Stimulated activated CD4-positive, alpha-beta T cell treated with anti-CD3 and anti-CD28 coated beads, Interleukin-1b, Interleukin-23, amount 100 ng/mL, for 1 hour (primary cell): ENCODE measurements at places on chromosomes 4 and X.

DNA sequence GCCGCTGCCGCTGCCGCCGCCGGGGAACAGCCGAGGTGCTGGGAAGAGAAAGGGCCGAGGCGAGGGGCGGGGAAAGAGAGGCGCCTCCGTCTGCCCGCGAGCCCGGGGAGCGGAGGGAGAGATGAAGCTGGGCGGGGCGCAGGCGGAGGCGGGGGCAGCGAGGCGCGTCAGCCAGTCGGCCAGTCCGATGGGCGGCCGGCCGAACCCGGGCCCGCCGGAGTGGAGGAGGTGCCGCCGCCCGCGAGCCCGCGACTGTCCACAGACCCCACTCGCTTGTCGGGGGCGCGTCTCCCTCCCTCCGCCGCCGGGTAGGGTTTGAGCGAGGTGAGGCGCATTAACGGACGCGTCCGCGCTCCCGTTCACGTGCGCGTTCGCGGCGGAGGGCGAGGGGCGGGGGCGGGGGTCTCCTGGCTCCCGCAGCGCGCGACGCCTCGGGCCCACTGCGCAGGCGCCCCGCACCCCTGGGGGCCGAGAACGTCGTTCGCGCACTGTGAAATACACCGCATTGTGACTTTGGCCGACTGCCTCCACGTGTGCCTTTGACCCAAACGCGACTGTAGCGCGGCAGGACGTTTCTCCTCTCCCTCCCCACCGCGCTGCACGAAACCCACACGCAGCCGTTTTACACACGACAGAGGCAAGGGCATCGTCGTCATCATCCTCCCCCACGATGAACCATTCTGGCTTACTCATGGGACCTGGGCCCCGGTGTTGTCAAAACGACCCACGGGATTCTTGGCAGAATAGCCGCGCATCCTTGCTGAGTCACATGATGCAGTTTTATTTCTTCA lies at the start of gene NUDT11:
Gene NUDT11 (minus strand): TSS at position 92 of the 791 bp plus-strand sequence. CDS start 148 bp downstream, outside the sequence.
- DNase-seq, result peak; percentile 15

DNA sequence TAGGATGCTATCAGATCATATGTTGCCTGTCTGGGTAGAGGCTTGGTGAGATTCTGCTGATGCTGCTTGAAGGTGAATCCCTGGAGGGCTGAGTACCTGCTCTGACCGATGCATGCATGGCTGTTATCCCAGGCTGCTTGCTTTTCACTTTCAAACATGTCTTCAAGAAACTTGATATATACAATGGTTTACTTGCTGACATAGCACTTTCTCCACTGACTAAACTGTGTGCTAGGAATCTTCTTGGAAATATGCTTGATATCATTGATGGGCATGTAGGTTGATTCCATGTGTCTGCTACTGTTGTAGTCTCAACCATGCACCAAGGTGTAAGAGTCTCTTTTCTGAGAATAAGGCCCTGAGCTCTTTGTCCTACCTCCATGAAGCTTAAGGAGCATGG lies 79.6 kb upstream of the WDR1 start:
- DNase-seq, result no peak

DNA sequence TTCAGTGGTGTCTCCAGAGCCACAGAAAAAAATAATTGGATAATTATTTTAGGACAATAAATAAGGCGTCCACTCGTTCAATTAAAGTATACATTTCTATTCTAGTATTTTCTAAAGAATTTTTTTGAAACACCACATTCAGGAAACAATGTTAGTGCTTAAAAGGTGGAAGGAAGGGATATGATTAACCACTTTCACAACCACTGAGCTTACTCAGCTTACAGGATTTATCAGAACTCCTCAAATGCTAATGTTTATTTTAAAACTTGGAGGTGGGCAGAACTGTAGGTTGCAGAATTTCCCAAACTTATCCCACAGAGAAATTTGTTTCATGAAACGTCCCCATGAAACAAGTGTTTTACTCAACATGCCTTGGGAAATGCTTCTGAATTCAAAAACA lies 54.3 kb upstream of the MAGEB2 start:
- no peak for DNase-seq

DNA sequence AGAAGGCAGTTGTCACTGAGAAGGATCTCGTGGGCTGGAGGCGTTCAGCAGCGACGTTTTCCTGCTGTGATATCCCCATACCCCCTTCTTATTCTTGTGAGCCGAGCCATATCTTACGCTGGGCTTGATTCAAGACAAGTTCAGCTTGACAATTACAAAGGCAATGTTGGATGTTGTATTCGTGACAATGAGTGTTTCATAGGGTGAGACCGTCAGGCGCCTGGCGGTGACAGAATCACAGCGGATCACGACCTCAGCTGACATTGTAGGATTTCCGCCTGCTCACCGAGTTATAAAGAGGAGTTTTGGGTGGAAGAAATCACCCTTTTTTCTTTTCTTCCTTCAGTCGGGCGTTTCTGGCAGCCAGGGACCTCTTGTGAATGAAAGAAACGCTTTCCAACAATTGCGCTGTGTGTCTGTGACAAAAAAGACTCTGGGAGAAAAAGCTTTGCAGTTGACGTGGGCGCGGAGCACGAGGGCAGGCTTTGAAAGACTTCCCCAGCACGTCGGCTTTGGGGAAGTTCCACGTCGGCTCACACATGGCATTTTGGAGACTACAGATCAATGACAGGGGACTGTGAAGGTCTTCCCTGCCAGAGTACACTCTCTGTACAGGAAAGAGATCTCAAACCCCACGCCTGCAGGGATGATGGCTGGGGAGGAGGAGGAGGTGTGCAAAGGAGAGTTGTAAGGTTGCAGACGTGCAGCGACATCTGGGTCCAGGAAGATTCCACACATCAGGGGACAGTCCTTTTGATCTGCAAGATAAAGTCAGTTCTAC lies 135.4 kb downstream of the CRLF2 start:
- DNase-seq, result no peak

- DNase-seq, result no peak
Observed at GRCh38 chr4:19698961-19699360, 552.7 kb upstream of the SLIT2 start.
